ENCODE measurements at places on chromosomes 13 and 19. TPM values are rescaled to one million over a fixed set of nuclear protein-coding genes. Genes with fewer than 3 reads are reported as not detected.

DNA sequence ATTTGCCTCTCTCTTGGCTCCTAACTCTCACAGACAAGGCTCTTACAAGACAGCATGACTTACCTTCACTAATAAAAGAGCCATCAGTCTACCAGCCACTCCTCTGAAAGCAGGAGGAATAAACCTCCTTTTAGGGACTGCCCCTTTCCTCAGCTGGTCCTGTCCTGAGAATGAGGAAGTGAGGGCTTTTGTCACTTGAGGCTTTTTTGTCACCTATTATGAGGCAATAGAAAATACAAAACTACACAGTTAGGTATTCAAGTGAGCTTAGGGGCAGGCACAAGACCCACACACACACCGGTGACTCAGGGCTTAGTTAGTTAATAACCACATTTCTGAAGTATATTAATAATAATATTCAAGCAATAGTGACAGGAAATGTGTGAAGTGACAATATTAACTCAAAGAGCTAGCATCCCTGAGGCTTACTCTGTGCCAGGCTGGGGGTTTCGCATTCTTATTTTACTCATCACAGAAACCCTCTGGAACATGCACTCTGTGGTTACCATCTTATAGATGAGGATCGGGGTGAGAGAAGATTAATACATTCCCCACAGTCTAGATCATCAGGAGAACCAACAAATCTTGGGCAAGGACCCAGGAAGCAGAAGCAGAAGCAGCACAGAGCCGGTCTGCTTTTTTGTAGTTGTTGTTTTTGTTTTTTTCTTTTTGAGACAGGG is 379.9 kb downstream of the LIG4 start:
- DNase-seq = peak; percentile 84

GRCh38 chr13:111380431-111380830 is 60.0 kb downstream of the TEX29 start:
- no peak for DNase-seq

DNA sequence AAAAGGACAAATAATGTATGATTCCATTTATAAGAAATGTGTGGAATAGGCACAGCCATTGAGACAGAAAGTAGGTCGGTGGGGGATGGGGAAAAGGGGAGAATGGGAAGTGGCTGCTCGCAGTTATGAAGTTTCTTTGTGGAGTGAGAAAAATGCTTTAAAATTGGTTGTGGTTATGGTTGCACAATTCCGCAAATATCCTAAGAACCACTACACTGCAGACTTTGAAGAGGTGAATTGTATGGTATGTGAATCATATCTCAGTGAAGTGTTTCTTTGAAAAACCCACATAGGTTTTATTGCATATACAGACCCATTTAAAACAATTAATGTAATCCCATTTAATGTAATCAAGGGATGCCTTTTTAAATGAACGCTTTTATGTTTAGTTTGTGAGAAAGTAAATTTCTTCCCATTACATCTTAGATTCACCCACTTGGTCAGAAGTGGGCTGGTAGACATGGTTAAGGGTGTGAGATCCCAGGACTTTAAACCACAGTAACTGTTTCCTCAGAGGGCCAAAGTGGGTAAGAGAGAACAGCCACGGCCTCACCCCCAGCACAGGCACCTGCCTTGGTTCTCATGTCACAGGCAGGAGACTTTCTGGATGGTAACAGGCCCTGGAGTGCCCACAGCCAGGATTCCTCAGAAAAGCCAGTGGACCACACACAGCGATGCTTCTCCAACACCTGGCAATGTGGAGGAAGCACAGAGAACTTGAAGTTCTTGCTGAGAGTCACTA is 119.3 kb upstream of the GJB6 start:
- peak; percentile 87 for DNase-seq

- DNase-seq = no peak
These were observed 5.9 kb upstream of the ATP4A start for GRCh38 chr19:35569281-35569781.

Gene SPRED3
- total RNA-seq = 11.0 TPM

Gene MIA
- 6.7 TPM for total RNA-seq

Gene CD33
- 52.3 TPM for total RNA-seq
